ENCODE measurements at places on chromosomes 2 and 18. TPM values are rescaled to one million over a fixed set of nuclear protein-coding genes. Genes with fewer than 3 reads are reported as not detected.

The PLGLB2 gene
- not detected for total RNA-seq

The DSEL gene
- total RNA-seq, result 2.4 TPM

- DNase-seq, result no peak
Observed at GRCh38 chr2:18396329-18397010, 164.0 kb downstream of the RDH14 start.

- no peak for DNase-seq
Observed at GRCh38 chr2:120791962-120792297, 56.3 kb downstream of the GLI2 start.

GRCh38 chr2:199690225-199690624 lies 160.8 kb downstream of the FTCDNL1 start:
- DNase-seq, result no peak

The OTX1 gene
- not detected for total RNA-seq

GRCh38 chr2:229003256-229003655 lies 267.8 kb downstream of the PID1 start:
- no peak for DNase-seq

DNA sequence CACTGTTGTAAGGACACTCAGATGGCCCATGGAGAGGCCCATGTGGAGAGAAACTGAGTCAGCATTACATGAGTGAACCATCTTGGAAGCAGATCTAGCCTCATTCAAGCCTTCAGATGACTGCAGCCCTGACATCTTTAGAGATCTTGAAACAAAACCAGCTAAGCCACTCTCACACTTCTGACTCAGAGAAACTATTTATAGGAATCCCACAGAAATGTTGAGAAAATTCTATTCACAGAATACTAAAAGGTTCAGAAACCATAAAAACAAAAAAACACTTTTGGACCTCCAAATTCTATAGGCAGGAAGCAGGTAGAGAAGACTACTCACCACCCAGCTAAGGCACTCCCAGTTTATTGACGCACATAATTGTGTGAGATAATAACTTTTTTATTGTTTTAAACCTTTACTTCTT lies 8.7 kb downstream of the TMEM169 start:
- no peak for DNase-seq

DNA sequence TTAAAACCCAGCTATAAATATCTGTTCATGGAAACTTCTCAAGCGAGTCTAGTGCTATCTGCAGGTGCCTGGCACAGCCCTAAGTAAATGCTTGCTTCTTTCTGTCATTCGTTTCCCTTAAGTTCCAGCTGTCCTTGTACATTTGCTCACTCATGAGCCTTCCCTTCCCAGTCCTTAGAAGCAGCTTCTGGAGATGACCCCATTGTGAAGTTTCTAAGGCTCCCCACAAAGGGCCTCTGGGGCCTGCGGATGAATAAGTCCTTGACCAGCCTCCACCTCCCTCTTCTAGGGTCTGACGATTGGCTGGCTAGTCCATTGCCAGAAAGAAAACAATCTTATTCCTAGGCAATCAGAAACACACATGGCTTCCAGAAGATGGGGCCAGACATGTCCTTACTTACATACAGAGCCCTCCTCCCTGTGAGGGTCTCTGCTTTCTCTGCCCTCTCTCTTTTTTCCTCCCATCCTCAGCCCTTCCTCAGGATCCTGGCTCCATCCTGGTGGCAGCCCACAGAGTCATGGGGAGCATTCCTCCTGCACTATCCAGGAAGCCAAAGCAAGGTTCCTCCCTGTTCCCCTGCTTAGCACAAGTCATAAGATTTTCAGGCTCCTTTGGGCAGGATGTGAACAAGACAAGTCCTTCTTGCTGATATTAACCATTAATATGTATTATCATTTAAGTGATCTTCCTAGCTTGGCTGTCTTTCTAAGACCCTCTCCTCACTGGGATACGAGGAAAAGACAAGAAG lies 87.3 kb downstream of the TNFRSF11A start:
- no peak for DNase-seq

- DNase-seq, result no peak
Observed at GRCh38 chr2:112876257-112876970, 34.6 kb upstream of the IL37 start.
